ENCODE measurements at places on chromosomes 11 and 22. TPM values are rescaled to one million over a fixed set of nuclear protein-coding genes. Genes with fewer than 3 reads are reported as not detected.

- DNase-seq: no peak
Measured at GRCh38 chr11:1276041-1276790, 33.2 kb downstream of the TOLLIP start.

DNA sequence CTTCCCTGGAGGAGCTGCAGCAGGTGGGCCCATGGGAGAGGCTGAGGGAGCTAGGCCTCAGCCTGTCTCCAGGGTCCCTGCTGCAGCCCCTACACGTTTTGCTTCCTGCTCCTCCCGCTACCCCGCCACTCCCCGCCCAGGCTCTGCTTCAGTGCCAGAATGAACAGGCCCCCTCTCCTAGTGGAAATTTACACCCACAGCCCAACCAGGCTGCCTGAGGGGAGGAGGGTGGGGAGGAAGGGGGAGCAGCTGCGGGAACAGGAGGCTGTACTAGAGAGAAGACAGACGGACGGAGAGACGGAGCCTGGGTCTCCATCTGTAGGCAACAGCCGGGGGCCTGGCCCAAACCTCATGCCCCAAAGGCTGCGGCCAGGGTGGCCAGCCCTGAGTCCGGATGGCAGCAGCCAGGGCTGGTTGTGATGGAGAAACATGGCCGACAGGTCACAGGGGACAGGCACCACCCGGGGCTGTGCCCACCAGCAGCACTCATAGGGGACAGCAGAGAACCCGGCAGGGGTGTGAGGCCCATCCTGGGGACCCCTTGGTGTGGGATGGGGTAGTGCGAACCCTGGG is 20.6 kb downstream of the FLRT1 start:
- no peak for DNase-seq

GRCh38 chr22:30219049-30219654 is 27.4 kb downstream of the LIF start:
- DNase-seq: no peak

DNA sequence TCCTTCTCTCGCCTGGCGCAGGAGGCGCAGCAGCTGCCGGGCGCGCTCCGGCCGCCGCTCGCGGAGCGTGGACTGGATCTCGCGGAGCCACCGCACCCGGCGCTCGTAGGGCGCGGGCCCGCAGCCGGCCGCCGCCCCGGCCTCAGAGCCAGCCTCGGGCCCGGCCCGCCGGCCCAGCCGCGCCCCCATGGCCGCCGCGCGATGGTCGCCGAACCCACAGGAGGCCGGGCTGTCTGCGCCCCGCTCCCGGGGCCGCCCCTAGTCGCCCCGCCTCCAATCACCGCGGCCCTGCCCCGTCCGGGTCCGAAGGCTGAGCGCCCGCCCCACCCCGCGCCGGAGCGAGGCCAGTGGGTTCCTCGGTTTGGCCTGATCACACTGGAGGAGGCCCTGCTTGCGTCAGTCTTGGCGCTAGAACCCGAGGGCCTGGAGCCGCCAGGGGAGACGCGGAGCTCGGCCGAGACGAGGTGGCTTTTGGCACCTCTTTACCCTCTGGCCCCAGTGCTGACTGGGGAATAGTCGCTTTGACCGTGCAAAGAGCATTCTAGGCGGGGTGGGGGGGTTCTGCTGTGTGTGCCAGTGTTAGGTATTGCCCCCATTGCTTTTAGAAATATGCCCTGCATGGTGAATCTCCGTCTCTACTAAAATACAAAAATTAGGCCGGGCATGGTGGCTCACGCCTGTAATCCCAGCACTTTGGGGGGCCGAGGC is at the start of gene LRRC75B:
Gene LRRC75B, minus strand, starts transcription at position 223 of the 708 bp plus-strand sequence. Its CDS starts 34 bp downstream, at position 189.
- peak; percentile 91 for DNase-seq

- no peak for DNase-seq
Measured at GRCh38 chr11:86446163-86446923, 71.7 kb downstream of the CCDC81 start.

- DNase-seq: no peak
Measured at GRCh38 chr22:23822101-23822671, 16.6 kb downstream of the DERL3 start.

GRCh38 chr11:35992548-35992947 is 48.7 kb downstream of the LDLRAD3 start:
- no peak for DNase-seq

- DNase-seq: no peak
Measured at GRCh38 chr22:46922037-46922436, 159.6 kb downstream of the TBC1D22A start.

GRCh38 chr11:67054836-67055523 is 1.7 kb upstream of the RHOD start:
- peak; percentile 69 for DNase-seq

- no peak for DNase-seq
Measured at GRCh38 chr11:9397746-9398680, 13.6 kb downstream of the IPO7 start.

Gene BTBD10
- 26.1 TPM for total RNA-seq

Gene XRCC6
- 174 TPM for total RNA-seq

Gene ABCG4
- 1.8 TPM for total RNA-seq
